ENCODE measurements at places on chromosomes 7 and 10. TPM values are rescaled to one million over a fixed set of nuclear protein-coding genes. Genes with fewer than 3 reads are reported as not detected.
A peak's percentile ranks its signal among the peaks of the same experiment; 100 is the strongest.

GRCh38 chr7:2000153-2000687 lies 232.5 kb downstream of the MAD1L1 start:
- no peak for DNase-seq

- DNase-seq = no peak
These were observed 477 bp upstream of the ZC3HAV1 start for GRCh38 chr7:139109983-139110411.

DNA sequence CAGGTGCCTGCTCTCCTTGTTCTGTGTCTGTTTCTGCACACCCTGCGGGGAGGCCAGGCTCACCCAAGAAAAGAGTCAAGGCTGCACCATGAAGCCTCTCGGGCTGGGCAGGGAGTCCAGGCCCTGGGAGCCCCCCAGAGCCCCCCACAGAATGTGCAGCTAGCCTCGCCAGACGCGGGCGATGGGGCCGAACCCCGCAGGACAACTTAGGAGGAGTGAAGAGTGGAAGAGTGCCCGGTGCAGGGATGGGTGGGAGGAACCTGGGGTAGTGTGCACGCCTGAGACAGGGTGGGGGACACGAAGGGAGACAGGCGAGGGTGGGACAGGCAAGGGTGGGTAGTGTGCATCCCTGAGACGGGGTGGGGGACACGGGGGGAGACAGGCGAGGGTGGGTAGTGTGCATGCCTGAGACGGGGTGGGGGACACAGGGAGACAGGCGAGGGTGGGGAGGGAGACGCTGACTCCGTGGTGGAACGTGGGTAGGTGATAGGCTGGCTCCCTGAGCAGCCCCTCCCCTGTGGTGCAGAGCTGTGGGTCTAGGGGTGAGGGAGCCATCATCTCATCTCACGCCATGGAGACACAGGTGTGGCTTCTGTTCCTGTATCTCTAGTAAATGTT lies 615.4 kb downstream of the DNAJB6 start:
- DNase-seq = no peak

Gene KNDC1
- total RNA-seq = 0.21 TPM

DNA sequence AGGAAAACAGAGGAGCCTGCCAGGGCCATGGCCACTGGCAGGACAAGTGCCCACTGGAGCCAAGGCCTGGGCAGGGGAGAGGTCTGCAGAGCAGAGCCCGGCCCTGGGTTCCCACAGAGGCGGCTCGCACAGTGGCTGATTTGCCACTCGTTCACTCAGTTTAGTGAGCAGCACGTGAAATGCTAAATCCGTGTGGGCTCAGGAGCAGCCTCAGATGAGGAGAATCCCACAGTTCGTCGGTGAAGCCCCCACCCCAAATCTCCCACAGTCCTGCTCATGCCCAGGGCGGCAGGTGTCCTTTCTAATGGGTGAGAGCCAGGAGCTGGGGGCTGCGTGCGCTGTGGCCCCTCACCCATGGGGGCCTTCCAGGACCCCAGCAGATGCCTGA lies 107.7 kb upstream of the FAM20C start:
- DNase-seq = no peak

Gene OR9A2
- not detected for total RNA-seq

- DNase-seq = no peak
These were observed 93.3 kb upstream of the FAM171A1 start for GRCh38 chr10:15464381-15464780.

DNA sequence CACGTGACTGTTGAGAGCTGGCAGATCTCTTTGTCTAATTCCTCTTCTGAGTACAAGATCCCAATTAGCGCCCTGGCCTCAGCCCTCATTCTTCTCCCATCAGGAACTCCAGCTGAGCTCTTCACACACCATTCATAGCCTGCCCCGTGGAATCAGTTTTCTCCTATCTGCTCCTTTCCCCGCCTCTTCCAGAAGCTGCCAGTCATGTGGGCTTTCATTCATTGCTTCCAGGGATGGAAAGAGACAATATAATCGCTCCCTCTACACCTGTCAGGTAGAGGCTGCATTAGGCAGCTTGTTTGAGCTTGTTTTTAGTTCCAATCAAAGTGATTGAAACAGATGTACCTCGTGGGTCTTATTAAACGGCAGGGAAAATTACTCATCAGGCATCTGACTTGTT lies 515.8 kb downstream of the TYW1 start:
- DNase-seq = no peak

- peak; percentile 79 for DNase-seq
These were observed 27.8 kb downstream of the DENND10 start for GRCh38 chr10:119131512-119132240.

GRCh38 chr7:90933984-90934383 lies 330.2 kb upstream of the FZD1 start:
- DNase-seq = no peak

DNA sequence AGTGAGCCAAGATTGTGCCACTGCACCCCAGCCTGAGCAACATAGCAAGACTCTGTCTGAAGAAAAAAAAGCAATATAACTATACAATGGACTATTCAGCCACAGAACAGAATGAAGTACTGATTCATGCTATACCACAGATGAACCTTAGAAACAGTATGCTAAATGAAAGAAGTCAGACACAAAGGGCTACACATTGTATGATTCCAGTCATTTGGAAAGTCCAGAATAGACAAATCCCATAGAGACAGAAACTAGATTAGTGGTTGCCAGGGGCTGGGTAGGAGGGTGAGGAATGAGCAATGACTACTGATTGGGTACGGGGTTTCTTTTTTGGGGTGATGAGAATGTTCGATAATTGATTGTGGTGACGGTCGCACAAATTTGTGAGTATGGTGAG lies 9.6 kb upstream of the CFAP70 start:
- no peak for DNase-seq

DNA sequence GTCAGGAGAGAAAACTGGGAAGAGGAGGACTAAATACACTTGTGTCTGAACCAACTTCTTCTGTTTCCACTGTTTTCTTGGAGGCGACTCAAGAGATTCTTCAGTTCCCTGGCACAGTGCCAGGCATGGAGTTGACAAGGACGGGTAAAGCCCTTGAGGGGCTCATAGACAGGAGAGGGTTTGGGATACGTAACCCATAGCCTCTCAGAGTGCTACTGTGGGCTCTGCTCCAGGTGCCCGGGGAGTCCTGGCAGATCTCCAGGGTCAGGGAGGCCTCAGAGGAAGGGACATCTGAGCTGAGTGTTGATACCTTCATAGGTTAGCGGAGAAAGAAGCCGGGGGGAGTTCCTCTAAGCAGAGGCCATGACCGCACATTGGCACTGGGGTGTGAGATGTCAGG lies 42.0 kb downstream of the GALNT17 start:
- DNase-seq = no peak

Gene VAX1
- not detected for total RNA-seq

Gene ADAM12
- 0.60 TPM for total RNA-seq

Gene ENTPD7
- 5.8 TPM for total RNA-seq

GRCh38 chr7:127571741-127572505 lies 13.5 kb downstream of the GCC1 start:
- no peak for DNase-seq

Gene PNLIPRP1
- not detected for total RNA-seq

Gene MCM10
- total RNA-seq = 68.3 TPM

- DNase-seq = no peak
These were observed 98.5 kb upstream of the KDM7A start for GRCh38 chr7:140275069-140275965.

- DNase-seq = no peak
These were observed 82.3 kb downstream of the LHFPL3 start for GRCh38 chr7:104410742-104411141.

All from activated CD8-positive, alpha-beta T cell treated with anti-CD3 and anti-CD28 coated beads, Interleukin-2, amount 10 ng/mL, durations not matched to agents 7 days and 5 days (primary cell).